ENCODE measurements at places on chromosomes 7 and 10.
A peak's percentile ranks its signal among the peaks of the same experiment; 100 is the strongest.

GRCh38 chr10:79131836-79132631, 63.3 kb downstream of the ZMIZ1 start:
- no peak for DNase-seq

- DNase-seq, result no peak
Observed at GRCh38 chr7:42185726-42186125, 51.3 kb downstream of the GLI3 start.

DNA sequence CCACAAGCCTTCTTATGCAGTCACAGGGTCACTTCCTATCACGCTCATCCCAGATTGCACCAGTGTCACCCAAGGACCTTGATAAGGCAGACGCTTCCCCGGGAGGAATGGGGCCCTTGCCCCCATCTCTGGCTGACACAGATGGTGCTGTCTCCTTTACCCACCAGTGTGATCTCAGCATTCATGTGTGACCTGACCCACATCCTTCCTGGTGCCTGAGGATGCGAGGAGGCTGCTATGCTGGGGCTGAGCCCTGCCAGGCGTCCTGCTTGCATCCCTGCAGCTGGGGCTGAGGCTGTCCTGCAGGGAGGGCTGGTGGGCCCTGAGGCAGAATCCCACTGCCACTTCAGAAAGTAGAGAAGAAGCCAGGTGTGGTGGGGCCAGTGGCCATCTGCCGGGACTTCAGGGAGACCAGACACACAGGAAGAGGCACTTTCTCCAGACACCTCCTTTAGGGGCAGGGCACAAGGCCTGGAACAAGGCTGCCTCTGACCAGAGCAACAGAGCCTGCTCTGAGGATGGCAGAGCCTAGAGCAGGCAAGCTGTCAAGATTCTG, 35.3 kb downstream of the RASGEF1A start:
- DNase-seq, result no peak

DNA sequence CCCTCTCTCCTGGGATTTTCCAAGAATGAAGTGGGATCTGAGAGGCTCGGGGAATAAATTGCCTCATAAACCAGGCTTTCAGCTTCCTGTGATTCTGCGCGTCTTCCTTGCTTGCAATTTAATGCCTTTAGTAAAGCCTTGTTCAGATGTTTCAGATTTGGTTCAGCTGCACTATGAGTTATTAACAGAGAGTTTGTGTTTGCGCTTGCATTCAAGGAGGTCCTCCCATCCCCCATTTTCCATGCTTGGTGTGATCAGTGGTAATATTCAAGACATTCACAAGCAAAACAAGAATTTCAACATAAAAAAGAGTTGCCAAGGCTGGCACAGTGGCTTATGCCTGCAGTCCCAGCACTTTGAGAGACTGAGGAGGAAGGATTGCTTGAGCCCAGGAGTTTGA, 1068.9 kb downstream of the TYW1 start:
- DNase-seq, result no peak

DNA sequence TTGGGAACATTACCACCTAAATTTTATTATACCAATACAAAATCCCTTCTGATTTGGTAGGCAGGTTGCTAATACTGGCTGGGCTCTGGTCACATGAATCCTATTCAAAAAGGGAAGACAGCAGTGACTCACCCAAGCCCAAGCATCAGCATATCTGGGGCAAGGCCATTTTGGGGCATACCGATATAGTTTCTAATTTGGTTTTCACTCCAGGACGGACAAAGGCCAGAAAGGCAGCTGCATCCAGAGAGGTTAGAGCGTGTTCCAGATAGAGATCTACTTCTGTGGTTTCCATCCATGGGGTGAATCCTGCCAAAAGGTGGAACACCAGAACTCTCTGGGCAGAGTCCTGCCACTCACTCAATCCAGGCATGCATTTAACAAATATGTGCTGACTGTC, 335.8 kb downstream of the ELMO1 start:
- DNase-seq, result no peak

- no peak for DNase-seq
Observed at GRCh38 chr10:17609523-17610079, 7.6 kb downstream of the HACD1 start.

GRCh38 chr10:18008986-18009385, 57.3 kb downstream of the SLC39A12 start:
- DNase-seq, result peak; percentile 45

DNA sequence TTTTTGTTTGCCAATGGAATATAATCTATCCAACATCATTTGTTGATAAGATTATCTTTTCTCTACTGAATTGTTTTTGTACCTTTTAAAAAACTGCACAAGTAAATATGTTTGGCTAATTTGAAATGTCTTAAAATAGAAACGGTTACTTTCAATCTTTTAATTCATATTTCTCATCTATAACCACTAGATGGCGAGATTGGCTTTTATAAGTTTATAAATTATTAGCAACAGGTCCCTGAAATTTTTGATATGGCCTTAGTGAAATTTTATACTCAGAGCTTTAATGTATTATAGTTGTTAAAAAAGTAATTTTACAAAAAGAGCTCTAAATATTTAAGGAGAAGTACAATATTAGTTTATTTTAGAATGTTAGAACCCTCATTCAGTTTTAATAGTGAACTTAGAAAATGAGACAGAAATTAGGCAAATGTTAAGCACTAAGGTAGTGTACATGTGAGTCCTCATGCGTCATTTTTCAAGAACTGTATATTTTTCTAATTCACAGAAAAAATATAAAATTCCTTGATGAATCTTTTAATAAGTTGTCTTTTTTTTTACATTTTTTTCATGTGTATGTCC, 592.5 kb downstream of the ARL4A start:
- DNase-seq, result peak; percentile 29

DNA sequence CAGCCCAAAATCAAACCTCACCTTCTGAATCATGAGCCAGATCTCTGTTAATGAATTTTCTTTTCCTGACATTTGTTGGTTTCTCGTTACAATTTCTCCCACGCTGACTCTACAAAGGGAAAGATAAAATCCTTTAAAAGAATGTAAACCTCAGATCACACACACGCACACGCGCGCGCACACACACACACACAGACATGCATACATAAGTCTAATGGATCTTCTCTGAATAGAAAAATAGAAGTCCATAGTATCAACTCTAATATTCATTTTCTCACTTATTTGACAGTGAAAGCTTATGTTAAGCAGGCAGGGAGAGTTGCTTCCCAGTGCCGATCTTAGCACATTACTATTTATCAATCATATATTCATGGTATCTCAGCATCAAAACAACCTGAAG, 1.4 kb downstream of the ETV1 start:
- DNase-seq, result peak; percentile 55
